ENCODE measurements at places on chromosomes 2 and 18.

DNA sequence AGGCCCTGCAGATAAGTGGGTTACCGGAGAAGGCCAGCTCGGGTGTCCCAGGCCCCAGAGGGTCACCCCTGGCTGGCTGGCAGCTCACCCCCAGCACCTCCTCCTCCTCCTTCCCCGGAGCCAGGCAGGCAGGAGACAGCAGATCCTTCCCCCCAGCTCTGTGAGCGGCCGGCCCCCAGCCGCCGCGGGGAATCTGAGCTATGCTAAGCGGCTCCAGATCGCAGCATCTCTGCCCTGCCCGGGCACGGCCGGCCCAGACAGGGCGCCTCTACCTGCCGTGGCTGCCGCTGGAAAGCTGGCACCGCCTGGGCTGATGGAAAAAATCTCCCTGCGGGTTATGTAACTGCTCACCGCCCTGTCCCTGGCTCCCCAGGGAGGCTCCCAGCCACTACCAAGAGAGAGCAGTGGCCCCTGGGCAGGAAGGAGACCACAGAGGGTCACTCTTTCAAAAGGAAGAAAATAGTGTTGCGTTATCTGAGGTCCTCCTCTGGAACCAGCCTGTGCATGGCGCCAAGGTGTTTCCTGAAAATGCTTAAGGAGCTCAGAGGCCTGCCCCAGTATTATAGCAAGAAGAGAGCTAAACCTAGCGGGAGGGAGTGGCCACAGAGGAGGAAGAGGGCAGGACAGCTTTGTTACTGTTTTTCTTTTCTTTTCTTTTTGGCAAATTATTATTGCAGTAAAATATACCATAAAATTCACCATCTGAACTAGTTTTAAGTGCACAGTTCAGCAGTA is 179.0 kb downstream of the SMAD7 start:
- DNase-seq: no peak

GRCh38 chr2:62016957-62017356 is 111.5 kb downstream of the COMMD1 start:
- no peak for DNase-seq

DNA sequence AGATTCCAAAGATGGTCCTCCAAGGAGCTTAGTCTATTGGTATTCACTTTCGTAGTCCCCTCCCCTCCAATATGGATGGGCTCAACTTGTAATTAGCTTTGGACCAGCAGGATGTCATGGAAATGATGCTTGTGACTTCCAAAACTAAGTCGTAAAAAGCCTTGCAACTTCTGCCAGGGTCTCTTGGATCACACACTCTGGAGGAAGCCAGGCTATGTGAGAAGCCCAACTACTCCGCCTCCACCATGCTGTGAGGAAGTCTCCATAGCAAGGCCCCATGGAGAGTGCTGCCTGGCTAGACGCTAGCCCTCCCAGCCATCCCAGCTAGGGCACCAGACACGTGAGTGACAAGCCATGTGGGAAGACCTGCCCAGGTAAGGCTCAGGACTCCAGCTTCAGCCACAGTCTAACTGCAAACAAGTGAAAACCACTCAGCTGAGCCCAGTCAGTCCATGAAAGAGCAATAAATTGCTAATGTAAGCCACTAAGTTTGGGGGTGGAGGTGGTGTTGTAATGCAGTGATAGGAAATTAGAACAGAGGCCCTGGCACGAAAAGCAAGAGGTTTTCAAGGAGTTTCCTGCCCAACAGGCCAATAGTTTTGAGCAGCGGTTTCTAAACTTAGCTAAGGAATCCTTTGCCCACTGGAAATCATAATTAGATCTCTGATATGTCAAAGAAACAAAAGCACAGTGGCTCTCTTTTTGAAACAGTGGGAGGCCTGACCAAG is 77.5 kb upstream of the GLI2 start:
- no peak for DNase-seq

- no peak for DNase-seq
These were observed 102.6 kb downstream of the VSNL1 start for GRCh38 chr2:17643031-17643615.

GRCh38 chr2:66649006-66649405 is 214.1 kb downstream of the MEIS1 start:
- DNase-seq: no peak

DNA sequence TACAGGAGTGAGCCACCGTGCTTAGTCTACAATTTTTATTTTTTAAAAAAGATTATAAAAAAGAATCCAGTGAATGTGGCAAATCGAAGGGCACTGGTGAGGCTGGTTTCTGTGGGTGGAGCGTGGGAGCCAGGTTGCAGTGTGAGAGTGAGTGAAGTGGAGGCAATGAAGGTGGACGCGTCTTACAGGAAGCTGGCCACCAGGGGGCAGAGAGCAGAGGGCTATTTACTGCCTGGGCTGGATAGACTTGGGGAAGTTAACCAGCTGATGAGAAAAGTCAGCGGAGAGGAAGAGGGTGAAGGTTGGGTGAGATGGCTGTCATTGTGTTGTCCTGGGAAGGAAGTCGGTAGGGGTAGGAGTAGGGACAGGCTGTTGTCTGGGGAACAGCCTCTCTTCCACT is 6.8 kb downstream of the SCTR start:
- DNase-seq: peak; percentile 2

- DNase-seq: no peak
These were observed 542.8 kb downstream of the IRS1 start for GRCh38 chr2:226256709-226257376.

- no peak for DNase-seq
These were observed 166.9 kb downstream of the MSH2 start for GRCh38 chr2:47569658-47570475.

- DNase-seq: no peak
These were observed 46.6 kb downstream of the TAF1B start for GRCh38 chr2:9889812-9890261.

DNA sequence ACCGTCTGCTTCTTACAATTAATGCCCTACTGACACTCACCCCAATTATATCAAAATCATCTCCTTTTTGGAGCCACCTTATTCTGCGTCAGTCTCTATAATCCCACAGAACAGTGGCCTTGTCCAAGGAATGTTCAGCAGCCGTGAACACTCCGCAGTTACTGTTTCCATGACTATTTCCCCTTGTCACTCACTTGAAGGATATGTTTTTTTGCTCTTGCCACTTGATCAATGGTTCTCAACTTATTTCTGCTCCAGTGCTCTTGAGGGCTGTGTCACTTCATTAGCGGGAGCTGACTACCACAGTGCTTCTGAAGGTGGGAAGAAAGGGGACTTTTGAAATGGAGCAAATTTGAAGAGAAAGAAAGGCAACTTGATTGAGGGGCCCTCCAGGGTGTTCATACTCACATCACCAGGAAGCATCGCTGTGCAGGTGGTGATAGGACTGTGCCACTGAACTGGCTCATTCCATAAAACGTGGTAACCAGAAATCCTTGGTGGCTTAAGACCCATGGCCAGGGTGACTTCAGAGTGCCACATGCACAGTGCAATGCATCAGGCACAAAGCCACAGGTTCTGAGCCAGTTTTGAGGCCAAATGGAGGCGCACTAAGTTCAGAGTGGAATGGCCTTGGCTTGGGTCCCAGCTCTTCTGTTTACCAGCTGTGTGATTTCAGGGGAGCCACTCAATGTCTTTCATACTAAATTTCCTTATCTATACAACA is 320.6 kb upstream of the RAB12 start:
- no peak for DNase-seq

- no peak for DNase-seq
These were observed 339.4 kb downstream of the PLCL1 start for GRCh38 chr2:198143793-198144192.

DNA sequence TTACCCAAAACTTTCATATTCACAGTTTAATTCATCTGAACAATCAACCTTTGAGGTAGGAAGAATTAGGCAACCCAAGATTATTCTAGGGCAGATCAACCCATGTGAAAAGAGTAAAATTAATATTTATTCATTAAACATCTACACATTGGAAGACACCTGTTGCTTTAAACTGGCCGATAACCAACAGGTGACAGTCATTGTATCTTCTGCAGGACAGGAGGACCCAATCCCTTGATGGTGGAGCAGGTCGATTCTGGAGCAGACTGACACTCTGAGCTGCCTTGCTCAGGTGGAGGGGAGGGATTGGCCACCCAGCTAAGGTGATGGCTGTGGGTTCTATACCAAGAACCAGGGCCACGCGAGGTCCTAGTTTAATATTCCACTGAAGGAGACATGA is 230.3 kb downstream of the OSR1 start:
- DNase-seq: no peak

DNA sequence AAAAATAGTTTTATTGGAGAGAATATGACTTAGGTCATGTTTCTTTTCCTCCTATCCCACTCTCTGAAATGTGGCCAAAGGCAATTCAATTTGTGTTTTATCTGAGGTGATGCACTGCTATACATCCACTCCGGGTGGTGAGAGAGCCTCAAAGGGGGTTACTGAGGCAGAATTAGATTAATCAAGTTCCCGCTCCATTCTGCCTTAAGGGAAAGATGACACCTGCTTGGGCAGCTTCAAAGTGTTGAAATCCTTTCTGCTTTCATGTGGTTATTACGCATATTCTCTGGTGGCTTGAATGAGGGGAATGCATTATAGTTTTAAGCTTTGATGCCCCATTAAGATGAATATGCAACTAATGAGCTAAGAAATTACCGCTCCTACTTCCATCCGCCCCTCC is 213.0 kb upstream of the TMEFF2 start:
- DNase-seq: no peak

- DNase-seq: no peak
These were observed 17.0 kb downstream of the BZW1 start for GRCh38 chr2:200828572-200829257.

GRCh38 chr2:98301469-98301868 is 44.8 kb upstream of the CNGA3 start:
- DNase-seq: no peak

- no peak for DNase-seq
These were observed 137.0 kb downstream of the UBE2E3 start for GRCh38 chr2:181117206-181117925.

DNA sequence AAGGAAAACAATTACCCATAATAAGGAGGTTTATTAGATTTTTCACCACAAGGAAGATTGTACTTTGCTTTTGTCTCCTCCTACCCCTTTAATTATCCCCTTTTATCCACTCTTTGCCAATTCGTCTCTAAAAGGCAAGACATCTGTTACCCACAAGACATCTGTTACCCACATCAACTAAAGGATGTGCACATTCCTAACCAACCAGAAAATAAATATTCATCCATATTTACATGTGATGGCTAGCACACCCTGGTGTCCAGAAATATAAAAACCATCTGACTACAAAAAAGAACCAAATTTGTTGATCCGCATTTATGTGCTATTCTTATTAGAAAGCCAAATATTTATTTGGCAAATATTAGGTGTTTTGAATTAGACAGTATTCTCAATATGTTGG is 35.7 kb downstream of the ACVR1C start:
- DNase-seq: no peak

- no peak for DNase-seq
These were observed 70.2 kb downstream of the LBH start for GRCh38 chr2:30301551-30301950.

DNA sequence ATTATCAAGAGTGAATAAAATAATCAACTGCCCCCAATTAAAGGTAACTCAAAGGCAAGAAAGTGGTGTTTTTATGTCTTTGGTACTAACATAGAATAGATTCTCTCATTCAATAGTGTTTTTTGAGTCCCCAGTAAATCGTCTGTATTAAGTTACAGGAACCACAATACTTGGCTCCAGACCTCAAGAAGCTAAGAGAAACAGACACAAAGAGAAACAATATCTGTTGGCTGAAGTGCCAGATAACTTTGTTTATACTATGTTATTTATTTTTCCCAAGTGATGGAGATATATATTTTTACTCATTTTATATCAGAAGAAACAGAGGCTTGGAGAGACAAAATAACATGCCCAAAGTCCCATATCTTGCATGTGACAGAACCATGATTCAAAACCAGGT is 201.7 kb upstream of the HNRNPA3 start:
- DNase-seq: no peak

DNA sequence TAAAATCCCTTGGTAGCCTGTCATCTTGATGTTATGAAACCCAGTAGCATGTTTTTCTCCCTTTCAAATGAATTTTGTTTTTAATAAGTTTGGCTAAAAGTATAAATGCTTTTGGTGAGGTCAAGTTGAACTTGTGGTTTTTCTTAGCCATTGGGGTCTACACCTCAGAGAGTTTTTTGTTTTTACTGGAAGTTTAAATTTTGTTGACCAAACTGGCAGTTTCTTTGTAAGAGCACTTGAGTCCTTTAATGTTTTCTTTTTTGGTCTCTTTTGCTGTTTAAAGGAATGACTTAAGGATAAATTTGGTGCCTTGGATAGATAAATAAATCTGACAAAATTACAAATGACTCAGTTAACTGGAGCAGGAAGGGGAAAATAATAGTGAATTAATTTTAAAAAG is 577.3 kb downstream of the SATB2 start:
- DNase-seq: no peak

- DNase-seq: no peak
These were observed 254.4 kb downstream of the KCNE4 start for GRCh38 chr2:223306371-223306770.

GRCh38 chr2:182767578-182767977 is 51.5 kb downstream of the DNAJC10 start:
- DNase-seq: no peak

GRCh38 chr2:151762694-151763093 is 28.4 kb upstream of the NEB start:
- DNase-seq: no peak

- DNase-seq: no peak
These were observed 490.0 kb downstream of the TXNL1 start for GRCh38 chr18:56148373-56148772.

GRCh38 chr2:27717070-27717795 is 53.5 kb downstream of the SLC4A1AP start:
- DNase-seq: no peak

- DNase-seq: no peak
These were observed 143.4 kb downstream of the LPIN1 start for GRCh38 chr2:11889854-11890253.

DNA sequence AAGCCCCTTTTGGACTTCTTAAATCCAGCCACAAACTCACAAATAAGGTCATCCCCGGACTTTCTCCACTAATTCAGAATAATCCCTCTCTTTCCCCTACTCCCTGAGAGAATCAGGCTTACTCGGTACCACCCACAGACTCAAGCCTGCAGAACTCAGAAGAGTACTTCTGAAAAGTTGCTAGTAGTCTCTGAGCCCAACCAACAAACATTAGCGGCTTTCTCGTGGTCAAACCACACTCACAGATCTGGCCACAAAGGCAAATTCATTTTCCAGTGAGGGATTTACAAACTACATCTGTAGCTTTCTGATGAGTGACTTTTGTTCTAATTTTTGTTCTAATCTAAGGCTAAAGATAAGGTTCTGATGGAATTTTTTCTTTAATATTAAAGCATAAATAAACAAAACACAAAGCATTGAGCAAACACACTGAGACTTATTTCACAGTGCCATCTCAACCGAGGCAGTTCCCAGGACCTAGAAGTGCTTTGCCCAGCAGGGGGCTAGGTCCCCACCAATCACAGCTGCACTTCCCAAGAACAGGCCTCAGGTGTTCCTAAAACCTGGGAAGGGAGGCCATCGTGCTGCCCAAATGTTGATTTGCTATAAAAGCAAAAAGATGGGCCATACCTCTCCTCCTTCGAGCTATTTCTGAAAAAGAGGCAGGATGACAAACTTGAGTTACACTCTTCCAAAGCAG is 110.7 kb downstream of the COLEC12 start:
- no peak for DNase-seq
